ENCODE measurements at places on chromosomes 13 and 19. TPM values are rescaled to one million over a fixed set of nuclear protein-coding genes. Genes with fewer than 3 reads are reported as not detected.

FAM98C gene
- 15.3 TPM for total RNA-seq

ZNF628 gene
- 3.1 TPM for total RNA-seq

PDX1 gene
- total RNA-seq, result not detected

GRCh38 chr13:33642374-33643065, 175.4 kb upstream of the RFC3 start:
- DNase-seq, result peak; percentile 58

DKKL1 gene
- total RNA-seq, result not detected

IGFL1 gene
- not detected for total RNA-seq

DNA sequence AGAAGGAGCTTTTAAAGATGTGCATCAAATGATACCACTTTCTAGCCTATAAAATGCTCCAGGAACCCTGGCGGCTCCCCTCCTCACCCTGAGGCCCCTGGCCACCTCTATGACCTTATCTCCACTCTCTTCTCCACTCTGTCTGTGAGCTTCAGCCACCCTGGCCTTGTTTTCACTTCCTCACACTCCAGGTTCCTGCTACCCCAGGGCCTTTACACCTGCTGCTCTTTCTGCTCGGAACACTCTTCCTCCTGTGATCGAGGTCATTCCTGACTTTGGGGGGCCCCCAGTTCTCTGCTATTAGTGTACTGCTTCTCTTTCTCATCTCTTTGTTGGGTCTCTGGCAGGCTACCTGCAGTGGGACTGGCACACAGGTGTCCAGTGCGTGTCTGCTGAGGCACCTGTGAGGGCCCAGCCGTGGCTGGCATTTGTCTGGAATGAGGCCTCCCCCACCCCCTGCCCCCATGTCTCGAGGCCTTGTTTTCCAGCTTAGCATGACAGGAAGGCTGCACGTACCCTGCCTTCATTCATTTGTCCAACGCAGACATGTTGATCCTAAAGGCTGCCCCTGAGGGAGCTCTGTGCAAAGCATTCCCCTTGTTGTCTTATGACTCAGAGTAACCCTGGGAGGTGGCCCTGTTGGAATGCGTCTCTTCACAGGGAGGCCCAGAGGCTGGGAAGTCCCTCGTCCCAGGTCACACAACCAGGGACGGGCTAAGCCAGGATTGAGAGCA, 2.3 kb downstream of the DDA1 start:
- DNase-seq, result peak; percentile 24

CERS1 gene
- 8.4 TPM for total RNA-seq

- DNase-seq, result peak; percentile 86
Measured at GRCh38 chr19:52397310-52398080, at the start of gene ZNF528. Gene ZNF528 (plus strand): TSS chr19:52397849. CDS start chr19:52402014, 4,165 bp downstream.

WDR88 gene
- not detected for total RNA-seq

GRCh38 chr13:51202477-51203046, 19.6 kb upstream of the FAM124A start:
- no peak for DNase-seq

- DNase-seq, result no peak
Measured at GRCh38 chr13:86409466-86410241, 610.4 kb upstream of the SLITRK6 start.

CEACAM8 gene
- total RNA-seq, result not detected

DNA sequence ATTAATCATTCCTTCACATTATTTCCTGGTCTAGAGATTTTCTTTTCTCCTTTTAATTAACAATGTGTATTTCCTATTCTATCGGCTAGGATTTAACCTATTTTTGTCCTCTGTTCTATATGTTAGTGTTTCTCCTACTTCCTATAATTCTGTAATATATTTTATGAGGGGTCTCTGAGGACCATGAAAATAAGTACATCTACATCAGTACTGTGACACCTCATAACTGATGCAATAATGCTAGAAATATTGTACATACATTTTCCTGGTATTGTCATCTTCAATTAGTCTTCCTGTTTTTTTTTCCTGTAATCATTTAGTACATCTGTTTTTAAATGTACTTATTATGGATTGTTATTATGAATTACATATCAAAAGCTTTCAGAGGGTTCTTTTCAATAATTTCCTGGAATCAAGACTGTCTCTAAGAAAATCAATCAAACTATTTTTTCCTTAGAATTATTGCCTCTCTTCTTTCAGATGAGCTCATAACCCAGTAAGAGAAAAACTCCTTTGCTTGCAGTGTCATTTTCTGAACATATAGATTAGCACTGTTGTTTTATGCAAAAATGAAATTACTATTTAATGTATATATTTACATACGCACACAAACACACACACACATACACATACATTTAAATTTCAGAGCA, 1004.3 kb downstream of the SLITRK5 start:
- DNase-seq, result no peak

DNA sequence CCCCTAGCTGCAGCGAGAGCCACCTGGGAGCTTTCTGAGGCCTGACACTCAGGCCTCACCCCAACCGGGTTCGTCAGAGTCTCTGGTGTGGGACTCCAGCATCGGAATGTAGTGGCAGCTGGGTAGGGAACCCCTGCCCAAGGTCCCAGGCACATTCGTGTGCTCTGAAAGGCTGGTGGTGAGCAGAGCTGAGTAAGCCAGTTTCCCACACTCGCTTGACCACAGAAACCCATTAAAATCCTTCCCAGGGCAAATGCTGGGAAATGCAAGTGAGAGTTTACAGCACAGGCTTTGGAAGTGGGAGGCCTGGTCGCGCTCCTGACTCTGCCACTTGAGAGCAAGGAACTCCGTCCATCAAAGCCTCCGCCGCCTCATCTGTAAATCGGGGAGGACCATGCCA, 4.2 kb downstream of the TRAPPC6A start:
- DNase-seq, result no peak

ZNF419 gene
- total RNA-seq, result 8.7 TPM

DGKH gene
- 1.4 TPM for total RNA-seq

SCN1B gene
- 2.3 TPM for total RNA-seq

DNA sequence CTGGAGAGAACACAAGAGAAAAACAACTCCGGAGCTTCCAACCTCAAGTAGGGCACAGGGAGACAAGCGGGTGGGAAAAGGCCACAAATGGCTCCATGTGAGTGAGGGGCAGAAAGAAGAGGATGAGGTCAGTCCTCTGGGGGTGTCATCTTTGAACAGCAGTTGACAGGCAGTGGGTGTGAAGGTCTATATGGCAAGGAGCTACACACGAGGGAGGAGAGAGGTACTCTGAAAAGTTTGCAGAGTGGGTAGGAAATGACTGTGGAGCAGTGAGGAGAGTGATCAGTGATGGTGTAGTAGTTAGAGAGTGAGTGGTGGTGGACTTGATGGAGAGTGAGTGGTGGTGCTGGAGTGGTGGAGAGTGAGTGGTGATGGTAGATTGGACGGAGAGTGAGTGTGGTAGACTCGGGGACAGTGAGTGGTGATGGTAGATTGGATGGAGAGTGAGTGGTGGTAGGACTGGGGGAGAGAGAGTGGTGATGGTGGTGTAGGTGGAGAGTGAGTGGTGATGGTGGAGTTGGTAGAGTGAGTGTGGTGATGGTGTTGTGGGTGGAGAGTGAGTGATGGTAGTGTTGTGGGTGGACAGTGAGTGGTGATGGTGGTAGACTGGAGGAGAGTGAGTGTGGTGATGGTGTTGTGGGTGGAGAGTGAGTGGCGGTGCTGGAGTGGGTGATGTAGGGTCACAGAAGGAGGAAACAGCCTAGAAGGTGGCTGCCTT, 4.0 kb downstream of the TFDP1 start:
- DNase-seq, result no peak

DNA sequence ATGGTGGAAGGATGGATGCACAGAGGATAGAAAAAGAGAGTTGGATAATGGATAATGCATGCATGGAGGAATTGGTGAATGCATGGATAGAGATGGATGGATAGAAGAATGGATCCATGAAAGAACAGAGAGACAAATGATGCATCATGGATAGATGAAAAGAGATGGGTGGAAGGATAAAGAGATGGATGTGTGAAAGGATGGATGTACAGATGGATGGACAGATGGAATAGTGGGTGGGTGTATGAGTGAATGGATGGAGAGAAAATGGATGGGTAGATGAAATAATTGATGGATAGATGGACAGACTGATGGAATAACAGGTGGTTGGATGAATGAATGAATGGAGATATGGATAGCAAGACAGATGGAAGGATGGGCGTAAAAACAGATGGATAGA, 25.7 kb downstream of the OLFM2 start:
- DNase-seq, result no peak

DNA sequence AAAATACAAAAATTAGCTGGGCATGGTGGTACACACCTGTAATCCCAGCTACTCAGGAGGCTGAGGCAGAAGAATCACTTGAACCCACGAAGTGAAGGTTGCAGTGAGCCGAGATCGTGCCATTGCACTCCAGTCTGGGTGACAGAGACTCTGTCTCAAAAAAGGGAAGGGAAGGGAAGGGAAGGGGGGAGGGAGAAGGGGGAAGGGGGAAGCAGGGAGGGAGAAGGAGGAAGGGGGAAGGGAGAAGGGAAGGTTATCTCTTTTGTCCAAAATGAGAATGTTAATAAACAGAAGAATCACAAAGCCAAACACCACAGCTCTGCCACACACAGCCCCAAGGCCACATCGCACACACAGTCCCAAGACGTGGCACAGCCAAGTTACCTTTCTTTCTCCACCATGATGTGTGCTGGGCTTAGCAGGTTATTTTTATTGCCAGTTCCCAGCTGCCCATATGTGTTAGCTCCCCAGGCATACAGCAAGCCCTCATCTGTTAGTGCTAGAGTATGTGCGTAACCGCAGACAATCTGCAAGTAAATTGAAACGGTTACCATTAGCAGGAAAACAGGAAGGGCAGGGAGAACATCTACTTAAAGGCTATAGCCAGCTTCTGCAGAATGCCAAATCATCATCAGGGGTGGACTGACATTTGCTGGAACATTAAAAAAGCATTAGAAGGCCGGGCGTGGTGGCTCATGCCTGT, 34.3 kb downstream of the RCBTB1 start:
- no peak for DNase-seq

DNA sequence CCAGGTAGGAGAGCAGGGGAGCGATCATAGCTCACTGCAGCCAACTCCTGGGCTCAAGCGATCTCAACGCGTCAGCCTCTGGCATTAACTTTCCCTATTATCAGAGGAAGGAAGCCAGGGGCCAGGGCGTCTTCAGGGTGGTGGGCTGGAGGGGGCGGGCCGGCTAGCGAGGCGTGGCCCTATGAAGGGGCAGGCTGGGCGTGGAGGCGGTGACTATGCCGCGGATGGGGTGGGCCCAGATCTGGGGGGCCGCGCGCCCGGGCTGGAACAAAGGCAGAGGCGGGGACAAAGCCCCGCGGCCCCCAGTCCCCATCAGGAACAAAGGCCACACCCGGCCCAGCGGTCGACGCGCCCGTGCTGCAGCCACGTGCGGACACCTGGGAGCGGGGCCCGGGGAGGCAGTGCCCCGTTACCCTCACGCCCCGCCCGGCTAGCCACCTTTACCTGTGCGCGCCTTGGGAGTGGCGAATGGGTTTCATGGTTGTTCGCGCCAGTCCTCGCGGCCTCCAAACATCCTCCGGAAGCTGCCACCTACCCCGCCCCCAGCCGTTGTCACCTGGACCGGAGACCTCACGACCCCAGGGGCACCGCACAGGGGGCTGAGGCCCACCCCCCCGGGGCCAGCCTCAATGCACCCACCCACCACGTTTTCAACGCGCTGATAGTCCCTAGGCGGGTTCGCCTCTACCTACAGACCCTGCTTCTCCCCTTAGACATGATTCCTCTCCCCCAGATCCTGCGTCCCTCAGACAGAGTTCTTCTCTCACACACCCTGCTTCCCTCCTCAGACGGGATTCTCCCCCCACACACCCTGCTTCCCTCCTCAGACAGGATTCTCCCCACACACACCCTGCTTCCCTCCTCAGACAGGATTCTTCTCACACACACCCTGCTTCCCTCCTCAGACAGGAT, 5.4 kb upstream of the TRIM28 start:
- DNase-seq, result no peak

DNA sequence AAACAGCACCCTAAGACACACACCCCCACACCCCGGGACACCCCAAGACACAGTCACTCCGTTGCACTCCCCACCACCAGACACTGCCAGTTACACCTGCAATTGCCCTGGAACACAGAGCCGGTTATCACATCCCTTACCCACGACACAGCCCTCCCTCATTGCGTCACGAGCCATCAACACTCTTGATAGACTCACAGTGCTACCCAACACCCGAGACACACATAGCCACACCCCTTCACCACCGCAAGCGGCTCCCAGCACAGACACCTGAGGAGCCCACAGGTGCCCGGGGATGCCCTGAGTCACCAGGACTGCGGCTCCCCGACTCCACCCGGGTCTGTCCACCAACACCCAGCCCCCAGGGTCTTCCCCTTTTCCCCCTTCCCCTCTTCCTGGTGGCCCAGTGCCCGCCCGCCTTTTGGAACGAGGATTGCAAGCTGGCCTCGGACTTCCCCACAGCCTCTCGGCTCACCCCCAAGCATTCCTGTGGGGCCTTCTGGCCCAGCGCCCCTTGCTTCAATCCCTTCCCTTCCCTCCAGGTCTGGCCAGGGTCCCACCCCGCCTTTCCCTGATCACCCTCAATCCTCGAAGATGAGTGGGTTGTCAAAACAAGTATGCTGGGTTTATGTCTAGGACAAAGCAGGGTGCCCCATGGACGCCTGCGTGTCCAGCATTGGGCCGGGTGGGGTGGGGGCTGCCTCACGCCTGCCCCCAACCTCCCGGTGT, 1.7 kb upstream of the PTGER1 start:
- DNase-seq, result peak; percentile 62

NLRP11 gene
- total RNA-seq, result not detected

DNA sequence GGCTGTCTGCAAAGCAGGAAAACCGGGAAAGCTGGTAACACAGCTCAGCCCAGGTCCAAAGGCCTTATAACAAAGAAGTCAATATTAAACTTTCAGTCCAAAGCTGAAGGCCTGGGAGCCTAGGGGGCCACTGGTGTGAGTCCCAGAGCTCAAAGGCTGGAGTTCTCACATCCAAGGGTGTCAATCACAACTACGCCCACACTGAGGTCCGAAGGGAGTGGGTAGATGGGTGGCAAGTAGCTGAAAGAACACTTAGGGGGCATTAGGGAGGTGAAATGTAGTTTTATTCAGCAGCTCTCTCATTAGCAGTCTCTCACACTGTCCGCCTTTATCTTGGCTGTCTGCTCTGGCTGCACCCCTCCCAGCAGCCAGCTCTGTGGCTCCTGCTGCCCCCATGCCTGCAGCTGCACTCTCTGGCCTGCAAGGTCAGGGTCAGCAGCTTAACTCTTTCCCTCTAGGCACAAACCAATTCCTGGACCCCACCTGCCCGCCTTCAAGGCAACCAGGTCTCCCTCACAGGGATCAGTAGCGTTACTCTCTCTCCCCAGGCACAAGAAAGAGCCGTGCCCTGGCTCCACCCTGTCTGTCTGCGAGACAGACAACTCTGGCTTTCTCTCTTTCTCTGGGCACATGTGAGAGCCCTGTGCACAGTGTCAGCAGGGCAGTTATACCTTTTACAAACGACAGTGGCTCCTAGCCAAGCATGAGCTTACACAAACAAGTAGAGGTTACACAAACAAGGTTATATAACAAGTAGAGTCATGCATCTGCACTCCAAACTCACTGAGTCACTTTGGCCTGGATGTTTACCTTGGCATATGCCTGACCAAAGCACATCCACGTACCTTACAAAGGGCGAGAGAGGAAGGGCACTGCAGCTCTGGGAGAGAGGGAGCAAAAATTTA, 249.4 kb upstream of the PCDH20 start:
- peak; percentile 25 for DNase-seq

All from MG63 (cell line).